CD4-positive, alpha-beta T cell treated with Interleukin-4 for 1 hour (primary cell): ENCODE measurements at places on chromosomes 5 and 9.

- no peak for DNase-seq
Observed at GRCh38 chr5:112579599-112580170, 158.0 kb upstream of the APC start.

DNA sequence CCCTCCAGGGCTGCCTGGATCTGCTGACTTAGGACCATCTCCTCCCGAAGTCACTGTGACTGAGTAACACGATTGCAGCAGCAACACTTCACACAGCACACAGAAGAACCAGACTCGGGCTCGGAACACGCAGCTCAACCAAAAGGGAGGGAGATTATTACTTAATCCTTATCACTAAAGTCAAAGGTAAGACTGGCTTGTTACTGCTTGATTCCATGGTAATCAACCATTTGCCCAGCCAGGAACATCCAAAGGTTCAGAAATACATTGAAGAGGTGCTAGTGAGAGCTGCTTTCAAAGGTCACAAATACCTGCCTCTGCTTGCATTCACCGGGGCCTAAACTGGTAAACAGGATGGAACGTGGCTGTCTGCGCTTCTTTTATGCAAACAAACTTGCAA is 7.7 kb downstream of the FBP1 start:
- DNase-seq: no peak

GRCh38 chr5:94469894-94470329 is 148.5 kb downstream of the KIAA0825 start:
- no peak for DNase-seq

DNA sequence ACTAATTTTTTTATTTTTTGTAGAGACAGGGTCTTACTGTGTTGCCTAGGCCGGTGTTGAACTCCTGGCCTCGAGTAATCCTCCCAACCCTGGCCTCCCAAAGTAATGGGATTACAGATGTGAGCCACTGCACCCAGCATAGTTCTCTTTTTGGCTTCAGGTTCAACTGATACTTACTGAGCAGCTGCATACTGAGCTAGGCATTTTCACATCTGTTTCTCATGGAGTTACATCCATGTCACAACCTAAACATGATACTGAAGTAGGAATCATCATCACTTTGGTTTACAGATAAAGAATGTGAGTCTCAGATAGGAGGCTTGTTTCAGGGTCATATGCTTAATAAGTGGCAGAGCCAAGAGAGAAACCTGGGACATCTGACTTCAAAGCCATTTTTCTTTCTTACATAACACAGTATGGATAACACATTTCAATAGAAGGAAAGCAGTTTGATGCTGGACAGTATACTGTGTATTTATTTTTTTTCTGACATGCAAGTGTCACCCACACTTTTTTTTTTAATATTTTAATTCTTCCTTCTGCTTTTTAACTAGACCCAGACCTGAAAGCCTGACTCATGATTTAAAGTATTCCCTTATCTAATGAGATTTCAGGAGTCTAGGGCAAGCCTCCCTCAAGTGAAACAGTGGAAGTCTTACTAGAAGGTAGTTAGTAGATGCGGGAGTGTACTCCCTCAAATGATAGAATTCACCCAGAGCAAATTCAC is 90.8 kb downstream of the HACD4 start:
- DNase-seq: no peak

GRCh38 chr9:136784249-136784996 is 6.7 kb upstream of the TMEM141 start:
- no peak for DNase-seq

DNA sequence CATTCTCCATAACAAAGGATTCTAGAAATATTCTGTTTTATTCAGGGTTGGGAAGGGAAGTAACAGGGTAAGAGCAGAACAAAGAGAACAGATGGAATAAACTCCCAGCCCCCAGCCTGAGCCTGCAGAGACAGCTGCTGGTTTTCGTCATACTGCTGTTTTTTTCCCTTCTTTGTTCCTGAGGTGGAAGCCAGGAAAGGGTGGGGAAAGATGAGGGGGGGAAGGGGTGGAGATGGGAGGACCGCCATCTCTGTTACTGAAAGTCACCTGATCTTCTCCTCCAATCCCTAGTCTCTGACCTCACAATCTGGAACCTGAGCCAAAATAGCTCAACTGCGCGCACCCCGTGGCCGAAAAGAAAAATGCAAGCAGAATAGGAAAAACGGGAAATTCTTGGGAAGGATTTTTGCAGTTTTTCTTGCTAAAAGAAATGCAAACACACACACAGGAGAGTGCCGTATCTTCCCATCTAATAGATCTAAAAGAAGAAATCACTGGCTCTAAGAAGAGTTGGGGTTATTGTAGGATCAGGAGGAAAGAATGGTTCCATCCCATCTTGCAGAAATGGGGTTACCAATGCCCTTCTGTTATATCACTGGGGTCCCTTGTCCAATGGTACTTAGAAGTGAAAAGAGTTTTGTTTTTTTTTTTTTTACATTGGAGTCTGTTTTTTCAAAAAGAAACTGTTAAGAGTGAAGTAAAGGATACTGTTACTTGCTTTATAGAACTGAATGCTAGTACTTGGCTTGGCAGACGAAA is 57.9 kb downstream of the DIAPH1 start:
- no peak for DNase-seq

- DNase-seq: no peak
Observed at GRCh38 chr5:118919016-118919415, 69.3 kb downstream of the DTWD2 start.

GRCh38 chr5:112929336-112930081 is 7.5 kb upstream of the REEP5 start:
- no peak for DNase-seq

DNA sequence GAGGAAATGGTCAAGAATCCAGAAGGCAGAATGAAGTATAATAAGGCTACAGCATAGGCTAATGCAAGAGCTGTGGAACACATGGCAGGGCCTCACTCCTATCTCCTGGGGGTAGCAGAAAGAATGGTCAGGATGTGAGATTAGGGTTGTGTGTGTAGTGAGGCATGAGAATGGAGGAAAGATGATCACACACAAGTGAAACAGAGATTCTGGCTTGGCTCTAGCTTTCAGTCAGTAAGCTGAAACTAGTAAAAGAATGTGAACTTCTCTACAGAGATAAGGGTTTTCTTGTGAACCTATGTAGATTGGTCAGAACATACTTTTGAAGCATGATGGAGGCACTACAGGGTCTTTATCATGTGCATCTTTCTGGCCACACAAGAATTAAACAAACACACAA is 298.8 kb downstream of the ASTN2 start:
- no peak for DNase-seq

DNA sequence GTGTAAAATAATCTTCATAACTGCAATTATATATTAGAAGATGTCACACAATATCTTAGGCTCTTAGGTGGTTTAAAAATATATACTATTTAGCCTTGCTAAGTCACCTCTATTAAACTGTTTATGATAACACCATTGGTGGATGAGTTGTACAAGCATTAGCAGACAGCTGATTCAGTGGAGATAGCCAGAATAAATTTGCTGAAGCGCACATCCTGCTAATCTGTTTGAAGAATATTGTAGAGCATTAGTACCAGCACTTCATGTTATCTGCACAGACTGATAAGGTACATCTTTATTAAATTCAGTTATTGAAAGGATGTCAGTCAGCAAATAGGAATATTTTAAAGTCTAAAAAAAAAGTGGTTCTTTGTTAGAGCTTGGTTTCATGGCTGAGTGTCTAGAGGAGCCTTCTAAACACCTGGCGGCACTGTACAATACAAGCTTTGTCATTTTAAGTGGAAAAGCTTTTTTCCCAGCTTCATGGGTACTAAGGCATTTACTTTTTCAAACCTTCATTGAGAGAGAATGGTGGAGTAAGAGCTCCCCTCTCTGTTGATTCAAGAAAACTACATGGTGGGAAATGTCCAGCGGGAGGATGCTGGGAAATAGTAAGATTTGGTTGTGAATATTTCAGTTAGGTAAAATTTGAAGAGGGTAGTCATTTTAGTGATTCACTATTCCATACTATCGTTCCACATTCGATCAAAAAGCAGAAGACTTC is 275.1 kb downstream of the SLF1 start:
- peak; percentile 0 for DNase-seq
